Hypothalamus (tissue), 51 donors: ENCODE measurements at places on chromosomes 12 and 14.

DNA sequence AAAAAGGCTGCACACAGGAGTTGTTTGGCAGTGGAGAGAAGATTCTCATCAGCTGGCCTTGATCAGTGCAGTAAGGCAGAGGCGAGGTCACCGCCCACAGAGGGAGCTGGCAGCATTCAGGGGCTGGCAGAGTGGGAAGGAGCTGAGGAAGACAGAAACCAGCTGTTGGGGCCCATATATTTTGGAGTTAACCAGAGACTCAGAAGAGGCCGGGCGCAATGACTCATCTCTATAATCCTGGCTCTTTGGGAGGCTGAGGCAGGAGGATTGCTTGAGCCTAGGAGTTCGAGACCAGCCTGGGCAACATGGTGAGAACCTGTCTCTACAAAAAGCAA lies 17.7 kb downstream of the SMCO2 start:
- no peak for DNase-seq

- DNase-seq = no peak
Observed at GRCh38 chr12:2667716-2668440, 126.9 kb upstream of the FKBP4 start.

- no peak for DNase-seq
Observed at GRCh38 chr12:130572553-130572952, 143.5 kb downstream of the RIMBP2 start.

DNA sequence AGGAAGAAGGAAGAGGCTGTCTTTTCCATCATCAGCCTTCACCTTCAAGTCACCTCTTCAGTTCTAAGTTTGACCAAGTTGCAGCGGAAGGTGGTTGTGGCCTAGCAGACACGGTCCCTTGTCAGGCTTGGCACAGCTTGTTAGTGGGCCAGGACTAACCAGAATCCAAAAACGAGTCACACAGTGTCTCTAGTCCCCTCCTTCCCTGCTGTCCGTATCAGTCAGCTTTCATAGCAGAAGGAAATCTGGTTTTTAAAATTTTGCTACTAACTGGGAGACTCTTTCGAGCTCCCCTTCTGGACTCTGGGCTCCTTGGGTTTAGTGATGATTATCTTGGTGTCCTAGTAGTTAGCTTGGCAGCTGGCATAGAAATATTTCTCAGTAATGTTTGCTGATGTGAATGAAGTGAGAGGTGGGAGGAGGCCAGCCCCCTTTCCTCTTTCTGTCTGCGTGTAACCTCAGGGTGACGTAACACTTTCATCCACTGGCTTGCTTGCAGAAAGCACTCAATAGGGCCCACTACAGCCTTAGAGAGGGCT lies 3.8 kb downstream of the ETV6 start:
- DNase-seq = no peak

DNA sequence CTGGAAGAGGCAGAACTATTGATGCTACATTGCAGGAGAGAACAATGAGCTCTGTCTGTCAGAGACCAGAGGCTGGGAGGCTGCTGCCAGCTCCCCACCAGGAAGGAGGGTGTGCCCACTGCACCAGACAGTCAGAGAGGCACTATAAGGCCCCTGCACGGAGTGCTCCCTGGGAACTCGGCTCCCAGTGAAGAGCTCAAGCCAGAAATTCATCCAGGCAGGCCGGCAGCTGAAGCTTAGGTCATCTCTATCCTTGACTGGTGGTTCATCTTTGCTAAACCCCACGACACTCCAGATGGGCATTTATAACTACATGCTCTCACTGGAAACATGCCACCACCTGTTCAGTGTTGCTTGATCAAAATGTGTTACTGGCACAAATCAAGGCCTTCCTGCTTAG lies 65.1 kb upstream of the GPATCH2L start:
- no peak for DNase-seq

- DNase-seq = no peak
Observed at GRCh38 chr12:29737644-29738043, 46.1 kb downstream of the TMTC1 start.

DNA sequence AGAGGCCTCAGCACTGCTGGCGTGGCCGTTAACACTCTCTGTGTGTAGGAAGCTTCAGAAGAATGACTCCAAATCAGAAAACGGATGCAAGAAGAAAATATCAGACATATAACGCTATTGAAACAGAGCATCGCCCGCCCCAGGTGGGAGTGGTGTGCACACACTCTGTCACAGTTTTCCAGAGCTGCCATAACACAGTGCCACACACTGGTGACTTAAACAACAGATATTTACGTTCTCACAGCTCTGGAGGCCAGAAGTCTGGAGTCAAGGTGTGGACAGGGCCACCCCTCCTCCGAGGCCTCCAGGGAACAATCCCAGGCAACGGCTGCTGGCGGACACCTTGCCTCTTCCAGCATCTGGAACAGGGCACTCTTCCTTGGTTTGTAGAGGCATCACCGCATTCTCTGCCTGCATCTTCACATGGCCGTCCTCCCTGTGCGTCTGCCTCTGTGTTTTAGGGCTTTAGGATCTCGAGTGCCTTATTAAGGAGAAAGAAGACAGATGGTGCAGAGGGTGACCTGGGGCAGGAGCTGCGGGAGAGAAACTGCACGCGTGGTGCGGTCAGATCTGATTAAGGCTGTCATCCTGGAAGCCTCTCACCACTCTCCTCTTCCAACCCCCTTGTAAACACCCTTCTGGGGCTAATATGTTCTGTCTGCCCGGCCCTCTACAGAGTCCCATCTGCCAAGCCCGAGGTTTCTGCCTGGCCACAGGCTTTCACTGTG lies 141.0 kb downstream of the SLC15A4 start:
- no peak for DNase-seq

DNA sequence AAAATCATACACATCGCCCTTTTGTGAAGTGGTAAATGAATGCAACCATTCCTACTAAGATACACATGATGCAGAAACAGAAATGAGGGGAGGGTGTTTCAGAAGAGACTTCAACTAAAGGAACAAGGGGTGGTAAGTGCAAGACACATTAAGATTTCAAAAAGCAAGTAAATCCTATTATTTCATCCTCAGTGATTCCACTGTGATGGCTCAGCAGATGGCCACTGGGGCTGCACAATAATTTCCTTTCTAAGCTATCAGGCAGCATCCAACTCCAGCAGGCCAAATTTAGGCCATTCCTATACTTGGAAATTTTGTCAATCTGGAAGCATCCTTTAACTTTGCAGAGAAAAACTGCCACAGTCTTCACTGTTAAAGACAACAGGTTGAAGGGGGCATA lies 272.4 kb downstream of the NELL2 start:
- DNase-seq = no peak

DNA sequence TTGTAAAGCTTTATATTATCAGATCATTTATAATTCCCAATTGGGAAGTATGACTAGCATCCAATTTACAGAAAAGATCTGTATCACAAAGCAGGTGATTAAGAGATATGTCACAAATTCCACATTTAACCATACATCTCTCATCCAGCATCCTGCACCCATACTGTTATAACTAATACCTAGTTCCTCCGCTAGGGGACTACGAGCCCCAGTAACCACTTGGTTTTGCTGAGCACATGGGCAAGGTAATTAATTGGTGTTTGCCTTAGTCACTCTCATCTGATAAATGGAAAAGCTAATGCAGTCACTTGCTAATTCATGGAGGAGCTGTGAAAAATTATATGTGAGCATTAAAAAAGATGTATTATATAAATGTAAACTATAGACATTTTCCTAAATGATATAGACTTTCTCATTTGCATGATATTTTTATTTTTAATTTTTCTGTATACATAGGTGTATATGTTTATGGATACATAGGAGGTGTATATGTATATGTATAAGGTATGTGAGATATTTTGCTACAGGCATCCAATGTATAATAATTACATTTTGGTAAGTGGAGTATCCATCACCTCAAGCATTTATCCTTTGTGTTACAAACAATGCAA lies 1031.8 kb downstream of the GALC start:
- no peak for DNase-seq

DNA sequence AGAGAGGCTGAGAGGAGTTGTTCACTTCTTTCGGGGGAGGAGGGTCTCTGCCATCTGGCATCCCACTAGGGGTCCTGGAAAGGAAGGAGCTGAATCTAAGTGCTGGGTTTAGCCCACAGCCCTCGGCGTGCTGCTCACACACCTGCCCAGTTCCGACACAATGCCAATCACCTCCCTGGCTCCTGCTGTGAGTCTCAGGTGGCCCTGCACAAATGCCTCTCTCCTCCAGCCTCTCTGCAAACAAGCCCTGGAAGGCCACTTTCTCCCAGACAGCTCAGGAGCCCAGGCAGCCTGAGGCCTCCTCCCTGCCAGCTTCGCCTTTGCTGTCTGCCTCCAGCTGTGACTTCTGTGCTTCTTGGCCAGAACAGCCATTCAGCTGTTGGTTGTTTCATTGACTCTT lies 51.2 kb downstream of the SMIM41 start:
- DNase-seq = no peak

DNA sequence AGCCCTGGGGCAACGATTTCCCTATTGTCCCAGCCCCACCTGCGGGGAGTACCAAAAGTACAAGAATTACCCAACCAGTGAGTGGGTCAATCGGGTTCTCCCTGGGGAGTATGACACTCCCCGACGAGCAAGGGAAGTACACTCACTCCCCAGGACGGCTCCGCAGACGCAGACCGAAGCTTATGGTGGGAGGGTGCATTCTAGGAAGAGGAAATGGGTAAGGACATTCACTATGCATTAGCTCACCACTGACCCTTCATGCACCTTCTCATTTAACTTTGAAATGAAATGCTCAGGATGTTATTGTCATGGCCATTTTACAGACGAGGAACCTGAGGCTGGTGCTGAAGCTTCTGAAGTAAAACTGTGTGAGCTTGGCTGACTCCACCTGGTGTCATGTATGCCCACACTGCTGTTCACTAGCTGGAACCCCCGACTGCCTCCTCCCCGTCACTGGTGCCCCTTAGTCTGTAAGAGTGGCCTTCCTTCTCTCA lies 45.8 kb upstream of the TMED10 start:
- no peak for DNase-seq

GRCh38 chr12:113837084-113837483 lies 129.0 kb downstream of the RBM19 start:
- DNase-seq = no peak

DNA sequence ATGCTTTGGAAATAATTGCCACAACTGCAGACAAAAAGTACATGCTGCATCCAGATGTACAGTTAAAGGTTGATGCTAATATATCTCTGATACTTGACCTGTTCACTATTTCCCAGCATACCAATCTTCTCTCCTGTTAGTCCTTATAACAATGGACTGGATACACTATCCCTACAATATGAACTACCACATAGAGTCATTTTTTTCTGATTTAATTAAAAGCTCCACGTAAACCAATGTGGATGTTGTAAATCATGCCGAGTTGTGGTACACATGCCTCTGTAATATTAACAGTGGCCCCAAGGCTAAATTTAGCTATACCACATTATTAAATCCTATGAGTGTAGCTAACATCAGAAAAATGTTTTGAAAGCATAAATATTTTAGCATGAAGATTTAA lies 469.1 kb upstream of the RPL10L start:
- DNase-seq = no peak

GRCh38 chr12:68190301-68190700 lies 30.8 kb upstream of the IFNG start:
- no peak for DNase-seq

DNA sequence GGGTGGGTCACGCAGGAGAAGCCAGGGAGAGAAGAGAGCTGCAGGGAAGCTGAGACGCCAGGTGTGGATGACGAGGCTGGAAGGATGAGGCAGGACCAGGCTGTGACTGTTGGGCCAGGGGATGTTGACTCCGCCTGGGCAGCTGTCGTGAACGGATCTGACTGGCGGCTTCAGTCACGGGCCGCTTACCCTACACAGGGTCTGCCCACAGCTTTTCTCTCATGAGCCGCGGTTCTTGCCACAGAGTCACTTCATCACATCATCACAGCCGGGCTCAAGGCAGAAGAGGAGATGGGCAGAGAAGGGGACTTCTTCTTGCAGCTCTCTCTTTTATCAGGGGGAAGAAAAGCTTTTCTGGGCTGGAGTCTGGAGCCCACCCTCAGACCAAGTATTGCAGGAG lies 7.7 kb downstream of the CLBA1 start:
- DNase-seq = no peak

- no peak for DNase-seq
Observed at GRCh38 chr12:122454250-122454721, 31.8 kb upstream of the CLIP1 start.

- no peak for DNase-seq
Observed at GRCh38 chr12:57401165-57401564, 29.7 kb downstream of the R3HDM2 start.
